RWPE2 (cell line): ENCODE measurements at places on chromosomes 7 and 10.

GRCh38 chr10:119104654-119105015 is 722 bp downstream of the DENND10 start:
- no peak for DNase-seq

- DNase-seq, result no peak
These were observed 53.6 kb downstream of the VPS41 start for GRCh38 chr7:38855386-38855785.

GRCh38 chr7:65441010-65441409 is 67.4 kb downstream of the ZNF92 start:
- DNase-seq, result no peak

- no peak for DNase-seq
These were observed 333.9 kb downstream of the AUTS2 start for GRCh38 chr7:69932034-69932628.

GRCh38 chr7:44258865-44259546 is 58.2 kb downstream of the YKT6 start:
- no peak for DNase-seq

DNA sequence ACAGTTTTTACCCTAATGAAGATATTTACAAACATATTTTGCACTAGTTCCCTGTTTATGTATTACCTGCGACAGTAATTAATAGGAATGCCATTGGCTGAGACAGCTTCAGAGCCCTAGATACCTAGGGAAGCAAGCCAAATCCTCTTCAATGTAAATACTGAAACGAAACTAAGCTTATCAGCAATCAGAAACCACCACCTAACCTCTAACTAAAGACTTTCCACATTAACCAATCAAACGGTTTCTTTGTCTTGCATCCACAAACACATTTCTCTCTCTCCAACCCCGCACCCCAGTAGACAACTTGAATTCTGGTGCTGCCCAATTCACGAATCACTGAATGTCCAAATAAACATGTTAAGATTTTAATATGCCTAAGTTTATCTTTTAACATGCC is 474.4 kb upstream of the C7orf33 start:
- DNase-seq, result no peak

DNA sequence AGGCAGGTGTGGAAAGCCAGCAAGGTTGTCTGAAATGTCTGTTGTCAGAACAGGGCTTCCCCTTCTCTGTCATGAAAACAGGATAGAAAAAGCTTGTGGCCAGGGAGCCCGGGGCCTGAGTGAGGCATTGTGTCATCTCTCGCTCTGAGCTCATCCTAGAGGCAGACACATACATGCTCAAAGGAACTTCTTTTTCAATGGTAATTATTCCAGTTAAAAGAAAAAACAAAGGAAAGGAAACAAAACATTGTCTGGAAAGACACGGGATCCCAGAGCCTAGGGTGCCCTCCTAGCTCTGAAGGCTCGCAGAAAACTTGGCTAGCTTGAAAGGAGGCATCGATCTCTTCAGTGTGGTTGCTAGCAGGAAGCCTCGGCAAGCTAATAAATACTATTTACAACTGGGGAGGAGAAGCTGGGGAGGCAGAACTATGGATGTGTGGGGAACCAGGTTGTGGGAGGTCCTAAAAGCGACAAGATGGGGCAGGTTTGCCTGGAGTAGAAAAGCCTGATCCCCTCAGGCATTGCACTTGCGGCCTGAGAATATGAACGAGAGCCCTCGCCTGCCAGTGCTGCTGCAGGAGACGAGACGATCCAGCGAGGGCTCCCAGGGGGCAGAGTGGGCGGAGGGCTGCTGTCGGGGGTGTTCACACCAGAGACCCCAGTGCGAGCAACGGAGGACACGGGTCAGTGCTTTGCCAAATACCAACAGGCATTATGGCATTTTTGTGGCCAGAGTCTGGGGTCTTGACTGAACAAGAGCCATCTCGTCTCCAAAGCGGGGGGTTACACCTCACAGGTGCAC is 32.8 kb upstream of the DGKI start:
- DNase-seq, result no peak

GRCh38 chr7:73978661-73979563 is 49.1 kb upstream of the ELN start:
- no peak for DNase-seq
